ENCODE measurements at places on chromosomes 5 and 9.

DNA sequence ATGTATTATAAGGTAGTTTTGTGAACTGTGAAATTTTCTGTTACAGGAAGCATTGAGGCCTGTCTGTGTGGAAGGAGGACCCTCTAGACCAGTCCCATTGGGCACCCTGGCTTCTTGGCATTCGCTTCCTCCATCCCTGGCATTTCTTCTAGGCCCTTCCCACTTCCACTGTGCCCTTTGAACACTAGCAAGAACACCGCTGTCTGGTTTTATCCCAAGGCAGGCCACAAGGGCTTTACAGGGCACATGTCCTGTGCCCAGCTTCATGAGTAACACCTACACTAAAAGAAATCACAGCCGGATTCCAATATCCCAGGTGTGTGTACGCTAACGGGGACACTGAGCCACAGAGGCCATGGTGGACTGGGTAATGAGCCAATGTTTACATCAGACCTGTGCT lies 99.8 kb downstream of the ADRB2 start:
- ATAC-seq: no peak

DNA sequence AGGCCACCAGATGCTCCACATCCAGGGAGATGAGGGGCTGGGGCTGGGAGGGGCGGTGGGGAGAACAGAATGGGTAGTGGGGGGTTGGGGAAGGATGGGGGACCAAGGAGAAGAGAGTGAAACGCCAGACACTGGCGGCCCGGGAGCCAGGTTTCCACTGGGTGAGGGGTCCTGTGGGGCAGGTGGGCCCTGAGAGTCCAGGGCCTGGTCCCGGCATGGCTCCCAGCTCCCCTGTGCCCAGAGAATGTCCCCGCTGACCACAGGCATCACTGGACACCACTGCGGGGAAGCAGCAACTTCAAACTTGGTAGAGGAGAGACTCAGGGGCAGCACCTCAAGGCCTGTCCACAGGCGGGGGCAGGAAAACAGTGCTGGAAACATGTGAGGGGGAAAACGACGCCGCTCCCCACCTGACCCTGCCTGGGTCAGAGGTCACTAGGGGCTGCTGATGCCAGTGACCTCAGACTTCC lies 13.2 kb downstream of the NINJ1 start:
- peak; percentile 3 for ATAC-seq

- ATAC-seq: no peak
Measured at GRCh38 chr9:76996700-76997099, 22.8 kb upstream of the FOXB2 start.

GRCh38 chr5:89830691-89831090 lies 578.9 kb downstream of the CETN3 start:
- no peak for ATAC-seq

- peak; percentile 27 for ATAC-seq
Measured at GRCh38 chr9:133374612-133375115, 1.2 kb downstream of the SURF4 start.

GRCh38 chr9:81097131-81097847 lies 592.1 kb downstream of the TLE1 start:
- ATAC-seq: no peak

DNA sequence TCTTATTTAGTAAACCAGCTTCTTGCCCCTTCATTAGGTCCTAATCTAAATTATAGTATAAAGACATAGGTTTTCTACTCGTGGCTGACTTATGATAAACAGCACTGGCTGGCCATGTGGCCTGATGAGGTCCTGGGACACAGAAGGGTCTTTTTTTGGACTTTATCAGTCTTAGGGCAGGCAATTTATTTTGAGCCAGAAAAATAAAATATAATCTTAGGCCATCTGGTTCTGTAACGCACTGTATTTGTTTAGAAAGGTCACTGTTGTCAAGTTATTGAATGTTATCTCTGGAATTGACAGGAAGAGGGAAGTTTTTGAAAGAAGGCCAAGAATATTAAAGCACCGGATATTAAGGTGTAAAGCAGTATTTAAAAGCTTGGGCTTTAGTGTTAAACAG lies 53.9 kb downstream of the RFX3 start:
- no peak for ATAC-seq

- no peak for ATAC-seq
Measured at GRCh38 chr9:132943651-132944293, 644 bp downstream of the TSC1 start.

DNA sequence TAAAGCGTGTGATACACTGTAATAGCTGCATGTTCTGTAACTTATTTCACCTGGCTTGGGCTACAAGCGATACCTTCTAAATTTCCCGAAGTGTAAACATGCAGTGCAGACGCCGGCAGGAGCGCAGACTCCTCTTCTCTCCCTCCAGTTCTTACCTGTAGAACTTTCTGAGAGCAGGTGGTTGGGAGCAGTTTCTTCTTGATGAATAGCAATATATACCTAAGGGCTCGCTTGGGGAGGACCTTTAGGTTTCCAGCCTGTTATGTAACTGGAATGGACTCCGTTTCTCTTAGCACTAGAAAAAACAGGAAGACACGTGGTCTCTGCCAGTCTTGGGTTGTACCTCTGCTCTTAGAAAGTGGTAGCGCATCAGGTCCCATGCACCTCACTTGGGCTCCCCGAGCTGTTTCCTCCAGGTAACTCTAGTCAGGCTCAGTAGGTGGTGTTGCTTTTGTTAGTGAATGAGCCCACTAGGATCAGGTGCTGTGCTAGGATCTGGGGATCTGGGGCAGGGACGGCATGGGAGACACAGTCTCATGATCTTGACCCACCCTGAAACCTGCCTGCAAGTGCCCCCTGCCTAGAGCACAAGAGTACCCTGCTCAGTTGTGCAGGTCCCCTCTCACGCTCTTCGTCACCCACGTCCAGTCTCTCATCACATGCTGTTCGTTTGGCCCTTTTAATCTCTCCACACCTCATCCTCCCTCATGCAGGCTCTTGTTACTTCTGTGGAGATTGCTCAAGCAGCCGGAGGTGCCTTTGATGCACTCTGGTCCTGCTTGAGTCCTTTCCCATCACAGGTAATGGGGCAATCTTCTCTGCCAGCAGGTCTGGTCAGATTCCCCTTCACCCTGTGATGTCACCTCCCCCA lies 2.8 kb downstream of the TENT4A start:
- no peak for ATAC-seq

DNA sequence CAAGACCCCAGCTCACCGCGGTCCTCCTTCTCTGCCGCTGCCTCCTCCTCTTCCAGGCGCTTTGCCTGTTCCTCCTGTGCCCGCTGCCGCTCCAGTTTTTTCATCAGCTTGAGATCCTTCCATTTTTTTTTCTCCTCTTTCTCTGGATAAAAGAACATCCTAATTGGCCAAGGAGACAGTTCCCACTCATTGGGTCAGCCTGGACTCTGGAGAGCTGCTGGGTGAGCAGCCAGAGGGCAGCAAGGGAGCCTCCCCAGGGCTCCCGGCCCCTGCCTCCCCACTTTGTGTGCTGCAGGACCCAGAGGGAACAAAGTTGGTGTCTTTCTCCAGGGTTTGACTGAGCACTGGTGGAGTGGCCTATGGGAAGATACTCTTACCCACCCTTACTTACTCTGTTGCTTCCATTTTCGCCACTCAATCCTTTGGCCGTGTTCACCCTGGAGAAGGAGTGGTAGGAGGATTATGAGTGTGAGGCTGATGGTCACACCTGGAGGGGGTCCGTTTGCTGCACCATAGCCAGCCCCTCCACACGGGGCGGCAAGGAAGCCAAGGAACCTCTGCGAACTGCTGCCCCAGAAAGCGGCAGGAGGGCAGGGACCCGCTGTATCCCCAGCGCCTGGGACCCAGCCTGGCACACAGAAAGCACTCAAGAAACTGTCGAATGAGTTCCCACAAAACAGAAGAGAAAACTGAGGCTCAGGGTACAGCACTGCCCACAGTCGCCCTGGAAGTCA lies 708 bp downstream of the SPOUT1 start:
- no peak for ATAC-seq

DNA sequence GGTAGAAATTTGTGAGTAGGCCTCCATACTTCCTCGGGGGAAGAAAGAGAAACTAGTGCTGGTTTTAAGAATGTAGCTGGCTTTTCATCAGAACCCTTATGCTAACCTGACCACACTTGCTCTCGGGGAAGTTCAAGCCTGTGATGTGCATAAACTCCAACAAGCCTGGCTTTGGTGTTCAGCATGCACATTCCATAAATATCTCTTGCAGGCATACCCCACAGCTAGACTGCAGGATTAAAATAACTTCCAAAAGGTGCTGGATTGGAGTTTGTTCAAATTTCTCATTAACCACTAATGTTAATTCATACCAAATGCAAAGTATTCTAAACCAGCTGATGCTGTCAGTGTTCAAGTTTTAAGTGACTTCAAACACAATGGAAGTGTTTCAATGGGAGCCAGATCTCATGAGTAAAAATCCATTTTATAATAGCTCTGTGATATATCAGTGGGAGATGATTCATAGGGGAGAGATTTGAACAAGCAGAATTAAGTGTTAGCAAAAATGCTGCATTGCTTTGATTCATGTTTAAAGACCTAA lies 79.4 kb downstream of the NPR3 start:
- ATAC-seq: no peak

DNA sequence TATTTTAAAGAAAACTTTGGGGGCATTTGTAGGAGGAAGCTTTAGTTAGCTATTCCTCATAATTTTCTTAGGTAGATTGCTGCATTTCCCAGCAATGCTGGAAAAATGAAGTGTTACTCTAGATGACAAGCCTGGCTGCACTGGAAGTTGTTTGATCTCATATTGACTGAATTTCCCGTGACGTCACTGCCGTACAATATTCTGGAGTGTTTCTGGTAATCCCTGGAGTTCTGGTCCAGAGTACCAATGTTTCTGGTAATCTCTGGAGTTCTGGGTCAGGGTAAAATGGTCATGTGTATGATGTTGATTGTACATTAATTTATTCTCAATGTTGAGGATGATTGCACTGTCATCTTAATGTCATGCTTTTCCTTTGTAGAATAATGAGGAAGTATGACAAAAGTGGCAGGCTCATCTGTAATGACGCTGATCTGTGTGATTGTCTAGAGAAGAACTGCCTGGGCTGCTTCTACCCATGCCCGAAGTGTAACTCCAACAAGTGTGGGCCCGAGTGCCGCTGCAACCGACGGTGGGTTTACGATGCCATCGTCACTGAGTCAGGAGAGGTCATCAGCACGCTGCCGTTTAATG lies 26.2 kb downstream of the ARL14EPL start:
- no peak for ATAC-seq

- ATAC-seq: no peak
Measured at GRCh38 chr5:167574464-167574863, 717.0 kb upstream of the WWC1 start.

DNA sequence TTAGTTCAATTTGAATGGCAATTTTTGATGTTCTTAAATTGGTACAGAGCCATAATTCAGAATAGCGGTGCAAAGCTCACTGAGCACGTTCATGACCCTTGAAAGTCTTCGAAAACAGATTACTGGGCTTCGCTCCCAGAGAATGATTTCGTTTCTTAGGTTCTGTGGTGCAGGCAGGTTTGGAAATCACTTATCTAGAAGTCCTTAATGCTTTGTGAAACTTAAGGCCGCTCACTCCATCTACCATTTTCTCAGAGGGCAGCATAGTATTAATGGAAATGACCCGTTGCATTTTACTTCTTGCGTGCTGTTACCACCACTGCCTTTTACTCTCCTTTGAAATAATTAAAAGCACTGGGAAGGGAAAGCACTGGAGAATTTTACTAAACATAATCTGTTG lies 2.9 kb upstream of the MAT2B start:
- no peak for ATAC-seq

DNA sequence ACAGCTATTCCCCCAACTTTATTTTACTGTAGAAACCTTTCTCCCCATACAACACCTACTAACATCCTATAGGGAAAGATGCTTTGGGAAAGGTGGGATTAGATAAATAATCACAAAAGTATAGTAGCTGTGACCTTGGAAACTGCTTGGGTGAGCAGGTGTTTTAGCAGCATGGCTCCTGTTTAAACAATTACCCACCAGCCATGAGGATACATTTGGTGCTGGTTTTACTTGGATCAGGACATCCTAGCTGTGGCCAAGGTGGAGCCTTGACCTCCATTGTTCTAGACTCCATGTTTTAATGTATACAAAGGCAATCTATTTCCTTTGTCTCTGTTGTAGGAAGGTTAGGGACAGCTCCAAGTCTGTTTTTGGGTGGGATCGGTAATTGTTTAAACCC lies 56.8 kb upstream of the ALDH1B1 start:
- no peak for ATAC-seq

DNA sequence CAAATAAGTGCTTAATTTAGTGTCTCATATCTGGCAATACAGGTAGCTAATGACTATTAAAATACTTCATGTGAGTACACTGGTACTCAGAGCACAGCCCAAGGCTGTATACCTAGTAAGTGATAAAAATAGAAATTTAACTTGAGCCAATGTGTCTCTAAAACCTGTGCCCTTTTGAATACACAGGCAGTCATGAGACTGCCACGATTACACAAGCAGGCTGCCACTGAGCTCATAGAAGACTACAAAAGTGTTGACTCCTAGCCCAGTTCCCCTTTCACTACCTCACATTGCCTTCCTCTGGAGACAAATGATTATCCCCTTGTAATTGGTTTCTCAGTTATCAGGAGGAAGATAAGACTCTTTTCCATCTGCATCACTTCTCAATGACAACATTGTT lies 66.3 kb upstream of the PAPPA start:
- ATAC-seq: no peak

DNA sequence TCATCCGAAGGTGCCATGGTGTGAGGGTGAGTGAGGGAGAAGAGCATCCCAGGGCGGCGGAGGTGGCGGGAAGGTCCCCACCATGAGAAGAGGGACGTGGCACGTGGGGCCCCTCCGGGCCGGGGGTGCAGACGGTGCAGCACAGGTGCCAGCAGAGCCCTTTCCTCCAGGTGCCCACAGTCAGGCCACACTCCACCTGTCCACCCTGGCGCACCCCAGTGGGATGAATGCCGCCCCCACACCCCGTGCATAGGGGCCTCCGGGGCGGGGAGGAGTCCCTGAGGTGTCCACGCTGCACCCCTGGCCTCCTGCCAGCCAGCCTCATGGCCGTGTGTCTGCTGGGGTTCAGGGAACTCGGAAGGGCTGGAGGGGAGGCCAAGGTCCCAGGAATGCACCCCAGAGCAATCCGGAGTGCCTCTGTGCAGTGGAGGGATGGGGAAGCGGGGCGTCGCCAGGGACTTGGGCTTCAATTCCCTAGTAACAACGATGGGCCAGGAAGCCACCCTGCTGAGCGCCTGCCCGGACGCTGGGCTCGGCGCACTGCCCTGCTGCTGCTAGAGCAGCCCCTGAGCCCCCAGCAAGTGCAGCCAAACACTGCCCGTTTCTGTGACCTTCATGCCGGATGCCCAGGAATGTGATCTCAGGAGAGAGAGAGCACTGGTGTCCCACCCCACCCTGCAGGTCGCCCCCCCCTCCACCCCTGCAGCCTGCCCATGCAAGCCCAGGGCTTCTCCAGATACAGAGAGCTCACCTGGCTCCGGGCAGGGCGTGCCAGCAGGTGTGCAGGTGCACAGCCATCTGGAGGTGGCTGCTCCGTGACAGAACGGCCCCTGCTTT lies 8.8 kb upstream of the NACC2 start:
- ATAC-seq: no peak

GRCh38 chr9:105157171-105157583 lies 87.3 kb upstream of the SLC44A1 start:
- peak; percentile 74 for ATAC-seq

GRCh38 chr9:132994410-132995120 lies 16.1 kb downstream of the GFI1B start:
- peak; percentile 65 for ATAC-seq

- no peak for ATAC-seq
Measured at GRCh38 chr5:113692891-113693457, 179.5 kb downstream of the YTHDC2 start.

Measured in activated T-helper 17 cell treated with anti-CD3 and anti-CD28 coated beads, Interleukin-2, amount 50 U/mL, for 72 hours (primary cell).